ENCODE measurements at places on chromosomes 3 and 15. TPM values are rescaled to one million over a fixed set of nuclear protein-coding genes. Genes with fewer than 3 reads are reported as not detected.

FAM107A gene
- 0.41 TPM for total RNA-seq

SLC9A9 gene
- 0.06 TPM for total RNA-seq

PLXND1 gene
- total RNA-seq: 96.7 TPM

FAM227B gene
- total RNA-seq: 1.2 TPM

CYP1A1 gene
- total RNA-seq: 1.2 TPM
